Esophagus muscularis mucosa (tissue), 4 donors: ENCODE measurements at places on chromosomes 7 and 10. TPM values are rescaled to one million over a fixed set of nuclear protein-coding genes. Genes with fewer than 3 reads are reported as not detected.

Gene LMOD2
- total RNA-seq: not detected

GRCh38 chr7:6160191-6160623 lies 112.2 kb downstream of the CYTH3 start:
- DNase-seq: no peak
- no peaks in the 10 kb centered on the region for H3K27me3 ChIP-seq
- H3K4me1 ChIP-seq: peaks cover 23% of the 10 kb centered on the region
- no peak overlapping the region for H3K4me3 ChIP-seq
- peak overlapping the region; percentile 35 for H3K27ac ChIP-seq

DNA sequence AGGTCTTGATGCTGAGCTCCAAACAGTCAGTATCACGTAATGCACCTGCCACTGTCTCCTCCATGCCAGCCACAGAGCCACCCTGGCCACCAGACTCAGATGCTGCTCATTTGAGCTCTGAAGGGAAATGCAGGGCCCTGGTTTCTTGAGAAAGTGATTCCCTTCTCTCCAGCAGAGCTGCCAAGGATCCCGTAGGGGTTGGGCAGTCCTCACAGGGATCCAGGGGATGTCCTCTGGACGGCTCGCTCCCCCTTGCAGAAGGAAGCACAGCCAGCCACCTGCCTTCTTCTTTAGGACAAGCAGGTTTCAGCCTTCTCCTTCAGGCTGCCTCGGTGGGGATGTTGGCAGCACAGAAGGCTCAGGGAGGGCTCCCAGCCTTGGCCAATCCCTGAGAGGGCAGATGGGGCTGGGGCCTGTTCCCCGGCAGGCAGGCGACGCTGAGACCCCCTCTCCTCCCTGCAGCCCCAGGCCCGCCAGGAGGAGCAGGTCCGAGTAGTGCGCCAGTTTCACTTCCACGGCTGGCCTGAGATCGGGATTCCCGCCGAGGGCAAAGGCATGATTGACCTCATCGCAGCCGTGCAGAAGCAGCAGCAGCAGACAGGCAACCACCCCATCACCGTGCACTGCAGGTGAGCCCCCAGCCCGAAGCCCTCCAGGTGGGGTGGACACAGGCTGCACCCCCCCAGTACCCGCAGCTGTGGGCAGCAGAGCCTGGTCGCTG lies 48.9 kb downstream of the MKI67 start:
- no peaks in the 10 kb centered on the region for H3K27me3 ChIP-seq
- no peak overlapping the region for H3K27ac ChIP-seq
- no peak overlapping the region for H3K4me3 ChIP-seq
- no peak for DNase-seq
- H3K36me3 ChIP-seq: peaks cover 89% of the 10 kb centered on the region

DNA sequence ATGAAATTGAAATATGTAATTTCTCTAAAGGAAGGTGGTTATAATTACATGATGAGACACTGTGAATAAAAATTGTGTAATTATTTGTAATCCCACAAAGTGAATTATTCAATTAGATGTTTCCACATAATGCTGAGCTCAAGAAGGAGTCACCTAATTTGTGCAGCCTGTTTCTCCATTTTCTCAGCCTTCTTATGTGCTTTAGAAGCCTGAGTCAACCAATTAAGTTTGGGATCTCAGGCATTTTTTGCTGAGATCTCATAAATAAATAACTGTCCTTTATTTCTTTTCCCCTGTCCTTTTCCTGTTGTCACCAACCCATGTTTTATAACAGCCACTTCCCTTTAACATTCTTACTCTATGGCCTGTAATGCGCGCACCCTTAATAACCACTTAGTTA lies 506.5 kb upstream of the SEMA3D start:
- no peak for DNase-seq
- no peaks in the 10 kb centered on the region for H3K36me3 ChIP-seq
- no peak overlapping the region for H3K4me3 ChIP-seq
- H3K4me1 ChIP-seq: no peaks in the 10 kb centered on the region

DNA sequence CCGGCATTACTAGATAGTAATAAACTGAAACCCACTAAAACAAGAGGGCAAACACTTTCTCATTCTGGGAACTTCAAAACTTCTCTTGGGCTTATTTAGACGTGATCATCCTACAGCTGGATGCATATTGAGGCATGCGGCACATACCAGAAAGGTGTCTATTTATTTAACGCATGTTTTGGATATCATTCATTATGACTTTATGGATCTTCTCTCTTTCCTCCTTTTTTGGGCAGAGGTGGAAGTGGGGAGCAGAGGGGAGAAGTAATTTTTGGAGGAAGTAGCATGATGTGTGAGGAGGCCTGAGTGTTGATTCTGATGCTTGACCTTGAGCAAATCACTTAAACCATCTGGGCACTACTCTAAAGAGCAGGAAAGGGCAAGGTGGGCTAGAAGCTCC lies 270.6 kb downstream of the TRIL start:
- H3K27ac ChIP-seq: peak overlapping the region; percentile 84
- H3K27me3 ChIP-seq: no peaks in the 10 kb centered on the region
- peak overlapping the region; percentile 53 for H3K4me3 ChIP-seq
- DNase-seq: no peak
- H3K4me1 ChIP-seq: peaks cover 42% of the 10 kb centered on the region
- H3K36me3 ChIP-seq: no peaks in the 10 kb centered on the region

DNA sequence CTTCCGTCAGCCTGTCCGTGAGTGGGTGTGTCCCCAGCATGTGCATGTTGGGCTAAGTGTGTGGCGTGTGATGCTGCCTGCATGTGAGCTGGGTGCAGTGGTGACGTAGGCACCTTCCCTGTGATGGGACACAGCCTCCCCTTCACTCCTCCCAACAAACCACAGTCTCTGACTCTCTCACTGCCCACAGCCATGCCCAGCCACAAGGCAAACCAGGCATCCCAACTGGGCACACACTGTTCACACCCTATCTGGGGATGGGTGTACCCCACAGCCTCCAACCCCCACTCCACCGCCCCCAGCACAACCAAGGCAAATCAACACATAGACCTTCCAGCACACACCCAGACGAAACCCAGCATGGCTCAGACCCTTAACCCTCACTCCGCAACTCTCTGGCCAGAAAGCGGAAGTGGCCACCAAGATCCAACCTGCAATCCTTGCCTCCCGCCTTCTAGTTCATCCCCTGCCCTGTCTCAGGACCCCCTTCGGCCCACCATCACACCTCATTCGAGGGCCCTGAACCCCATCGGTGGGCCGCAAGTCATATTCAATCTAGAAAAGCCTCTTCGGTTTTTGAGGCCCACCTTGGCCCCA lies 10.4 kb downstream of the PSD start:
- no peak for DNase-seq
- peak overlapping the region; percentile 57 for H3K4me3 ChIP-seq
- H3K27me3 ChIP-seq: peaks cover 25% of the 10 kb centered on the region
- no peaks in the 10 kb centered on the region for H3K36me3 ChIP-seq
- peaks cover 11% of the 10 kb centered on the region for H3K4me1 ChIP-seq

DNA sequence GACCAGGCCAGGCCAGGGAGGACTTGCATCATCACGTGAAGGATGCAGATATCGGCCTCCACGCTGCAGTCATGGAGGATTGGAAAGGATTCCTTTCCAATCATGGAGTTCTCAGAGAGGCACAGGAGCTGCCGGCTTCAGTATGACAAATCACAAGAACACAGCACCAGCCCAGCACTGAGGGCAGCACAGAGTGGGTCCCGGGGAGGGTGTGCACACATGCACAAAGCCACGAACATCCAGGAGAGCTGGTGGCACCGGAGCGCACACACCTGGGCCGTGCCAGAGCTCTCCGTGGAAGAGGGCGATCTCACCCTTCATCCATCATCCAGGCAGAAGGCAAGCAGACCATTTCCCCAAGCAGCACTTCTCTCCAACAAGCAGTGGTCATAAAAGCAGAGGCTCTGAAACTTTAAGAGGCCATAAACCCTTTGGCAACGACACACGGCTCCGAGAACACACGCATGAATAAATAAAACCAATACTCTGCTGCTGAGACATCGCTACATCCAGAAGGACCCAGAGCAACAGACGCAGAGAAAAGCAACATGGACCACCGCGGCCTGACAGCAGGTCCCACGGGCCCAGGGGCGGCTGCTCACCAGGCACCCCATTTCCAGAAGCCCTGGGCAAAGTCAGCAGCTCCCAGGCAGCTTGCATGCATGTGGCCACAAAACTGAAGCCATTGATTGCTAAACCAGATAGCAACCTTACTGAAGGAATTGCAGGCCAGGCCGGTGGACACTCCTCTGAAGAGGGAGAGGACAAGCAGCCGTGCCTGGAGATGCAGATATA lies 180.8 kb downstream of the USP6NL start:
- no peaks in the 10 kb centered on the region for H3K4me1 ChIP-seq
- H3K27me3 ChIP-seq: no peaks in the 10 kb centered on the region
- no peaks in the 10 kb centered on the region for H3K36me3 ChIP-seq

GRCh38 chr7:129110258-129110981 lies 34.1 kb upstream of the TSPAN33 start:
- H3K36me3 ChIP-seq: no peaks in the 10 kb centered on the region
- no peak for DNase-seq
- H3K27ac ChIP-seq: no peak overlapping the region
- H3K4me3 ChIP-seq: no peak overlapping the region
- no peaks in the 10 kb centered on the region for H3K4me1 ChIP-seq
- H3K27me3 ChIP-seq: no peaks in the 10 kb centered on the region

- H3K27ac ChIP-seq: no peak overlapping the region
- peaks cover 2% of the 10 kb centered on the region for H3K36me3 ChIP-seq
- no peak for DNase-seq
- no peak overlapping the region for H3K4me3 ChIP-seq
These were observed 144.4 kb downstream of the PKD1L1 start for GRCh38 chr7:47803846-47804245.

Gene TRPV6
- total RNA-seq: not detected

DNA sequence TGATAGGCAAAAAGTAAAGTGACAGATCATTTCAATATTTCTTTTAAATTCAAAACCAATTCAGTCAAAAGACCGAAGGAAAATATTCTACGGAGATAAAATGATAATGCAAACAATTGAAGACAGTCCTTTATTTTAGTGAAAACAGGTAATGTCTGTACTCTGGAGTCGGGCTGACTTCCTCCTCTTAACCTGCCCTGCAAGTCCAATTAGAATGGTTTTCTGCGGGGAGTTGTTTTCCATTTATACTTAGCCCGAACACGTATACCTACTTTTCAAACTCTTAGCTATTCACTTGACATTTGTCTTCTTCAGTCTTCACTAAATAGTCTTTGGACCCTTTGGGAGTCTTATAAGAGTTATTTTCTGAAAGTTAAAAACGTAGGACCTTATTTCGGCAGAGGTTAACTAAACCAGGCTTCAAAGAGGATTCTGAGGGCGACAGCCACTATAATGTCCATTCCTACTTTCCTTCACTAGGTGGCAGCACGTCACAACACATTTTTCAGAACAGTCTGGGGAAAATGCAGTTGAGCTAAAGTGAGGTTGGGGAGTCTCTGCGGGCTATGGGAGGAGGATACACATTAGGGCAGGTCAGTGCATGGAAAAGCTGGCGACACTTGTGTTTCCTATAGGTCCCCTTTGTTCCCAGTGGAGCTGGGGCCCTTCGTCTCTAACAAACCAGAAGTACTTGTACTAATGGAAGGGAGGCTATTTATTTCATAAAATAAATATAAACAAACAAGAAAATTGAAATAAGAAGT lies 472.0 kb downstream of the KCNMA1 start:
- H3K36me3 ChIP-seq: no peaks in the 10 kb centered on the region
- no peaks in the 10 kb centered on the region for H3K27me3 ChIP-seq
- peak overlapping the region; percentile 6 for H3K4me3 ChIP-seq
- peaks cover 22% of the 10 kb centered on the region for H3K4me1 ChIP-seq
- no peak for DNase-seq
- H3K27ac ChIP-seq: no peak overlapping the region

Gene CACNA2D1
- total RNA-seq: 39.9 TPM

DNA sequence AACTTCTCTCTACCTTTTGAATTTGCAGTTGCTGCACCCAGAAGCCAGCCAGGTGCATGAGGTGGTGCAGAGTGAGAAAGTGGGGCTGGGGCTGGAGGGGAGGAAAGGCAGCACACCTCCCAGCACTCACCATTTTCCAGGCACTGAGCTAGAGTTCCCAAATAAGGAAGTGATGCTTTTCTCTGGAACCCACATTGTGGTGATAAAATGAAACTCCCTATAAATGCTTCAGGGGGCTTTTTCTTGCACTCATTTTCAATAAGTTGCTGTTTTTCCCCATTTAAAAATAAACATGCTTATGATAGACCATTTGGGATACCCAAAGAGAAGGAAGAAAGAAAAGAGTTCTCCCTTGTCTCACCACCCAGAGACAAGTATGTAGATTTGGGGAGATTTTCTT lies 42.8 kb upstream of the TNS3 start:
- H3K27ac ChIP-seq: no peak overlapping the region
- H3K4me1 ChIP-seq: peaks cover 21% of the 10 kb centered on the region
- H3K27me3 ChIP-seq: no peaks in the 10 kb centered on the region
- no peaks in the 10 kb centered on the region for H3K36me3 ChIP-seq
- DNase-seq: no peak

GRCh38 chr7:29794959-29795629 lies 11.2 kb upstream of the WIPF3 start:
- H3K27ac ChIP-seq: no peak overlapping the region
- H3K27me3 ChIP-seq: no peaks in the 10 kb centered on the region
- DNase-seq: peak; percentile 29
- no peaks in the 10 kb centered on the region for H3K36me3 ChIP-seq

DNA sequence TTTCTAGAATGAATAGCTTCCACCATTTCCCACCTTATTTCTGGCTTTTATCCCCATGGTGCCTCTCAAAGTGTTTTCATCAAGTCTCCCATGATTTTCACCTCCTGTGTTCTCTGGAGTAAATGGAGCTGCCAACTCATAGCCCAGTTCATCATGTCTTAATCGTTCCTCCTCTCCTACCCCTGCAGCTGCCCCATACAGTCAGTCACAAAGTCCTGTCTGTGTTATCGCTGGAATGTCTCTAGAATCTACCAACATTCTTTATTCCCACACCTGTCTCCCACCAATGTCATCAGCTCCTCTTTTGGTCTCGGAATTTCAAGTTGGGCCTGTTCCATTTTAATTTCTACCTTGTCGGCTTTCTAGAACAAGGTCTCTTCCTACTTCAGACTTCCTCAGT lies 178.9 kb downstream of the MLLT10 start:
- no peak overlapping the region for H3K4me3 ChIP-seq
- no peaks in the 10 kb centered on the region for H3K27me3 ChIP-seq
- DNase-seq: no peak
- H3K4me1 ChIP-seq: no peaks in the 10 kb centered on the region

Gene TEX47
- not detected for total RNA-seq

Gene ELAPOR2
- total RNA-seq: 20.7 TPM

Gene DRGX
- total RNA-seq: not detected

- no peaks in the 10 kb centered on the region for H3K27me3 ChIP-seq
- H3K4me1 ChIP-seq: peaks cover 24% of the 10 kb centered on the region
- DNase-seq: no peak
These were observed 3.6 kb upstream of the ZMIZ1 start for GRCh38 chr10:79065091-79065551.

Gene HTR5A
- not detected for total RNA-seq

GRCh38 chr10:84511709-84512285 lies 183.4 kb downstream of the CCSER2 start:
- no peaks in the 10 kb centered on the region for H3K4me1 ChIP-seq
- no peak for DNase-seq

GRCh38 chr10:13751191-13751764 lies 164.5 kb downstream of the PRPF18 start:
- no peak for DNase-seq
- H3K27me3 ChIP-seq: no peaks in the 10 kb centered on the region
- H3K27ac ChIP-seq: no peak overlapping the region
- peaks cover 17% of the 10 kb centered on the region for H3K36me3 ChIP-seq

Gene HEPACAM2
- total RNA-seq: not detected

GRCh38 chr10:131475043-131475442 lies 163.5 kb upstream of the TCERG1L start:
- no peaks in the 10 kb centered on the region for H3K4me1 ChIP-seq
- H3K36me3 ChIP-seq: no peaks in the 10 kb centered on the region
- no peaks in the 10 kb centered on the region for H3K27me3 ChIP-seq
- no peak overlapping the region for H3K27ac ChIP-seq

Gene DDX21
- total RNA-seq: 35.1 TPM
